ENCODE measurements at places on chromosomes 13 and 19. TPM values are rescaled to one million over a fixed set of nuclear protein-coding genes. Genes with fewer than 3 reads are reported as not detected.

DNA sequence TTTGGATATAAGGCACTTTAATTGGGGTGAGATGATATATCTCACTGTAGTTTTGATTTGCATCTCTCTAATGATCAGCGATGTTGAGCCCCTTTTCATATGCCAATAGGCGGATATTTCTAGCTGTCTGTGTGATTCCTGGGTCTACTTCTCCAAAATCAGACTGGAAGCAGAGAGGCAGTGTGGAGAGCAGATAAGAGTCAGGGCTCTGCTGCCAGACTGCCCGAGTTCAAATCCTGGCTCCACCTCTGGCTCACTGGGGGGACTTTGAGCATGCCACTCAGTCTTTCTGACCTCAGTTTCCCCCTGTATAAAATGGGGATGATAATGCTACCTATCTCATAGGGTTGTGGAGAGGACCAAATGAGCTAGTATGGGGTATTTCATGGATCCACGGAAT, 24.0 kb upstream of the ACP7 start:
- DNase-seq: no peak

GRCh38 chr19:53432088-53432661, 391 bp downstream of the ZNF761 start:
- DNase-seq: no peak

DNA sequence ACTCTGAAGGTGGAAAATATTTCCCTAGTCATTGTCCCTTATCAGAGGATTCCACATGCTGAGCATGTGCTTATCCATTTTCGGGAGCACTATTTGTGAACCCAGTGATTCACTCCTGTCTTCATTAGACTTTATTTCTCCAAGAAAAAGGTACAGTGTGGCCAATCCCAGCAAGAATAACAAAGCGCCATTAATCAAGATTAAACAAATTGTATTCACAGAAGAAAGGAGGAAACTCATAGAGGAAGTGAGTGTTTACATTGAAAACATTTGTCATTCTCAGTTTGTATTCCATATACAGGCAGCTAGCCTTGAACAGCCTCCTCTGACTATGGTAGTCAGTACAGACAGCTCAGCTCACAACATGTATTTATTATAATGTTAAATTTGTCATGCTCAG, 1669.9 kb upstream of the SPRY2 start:
- DNase-seq: no peak

DNA sequence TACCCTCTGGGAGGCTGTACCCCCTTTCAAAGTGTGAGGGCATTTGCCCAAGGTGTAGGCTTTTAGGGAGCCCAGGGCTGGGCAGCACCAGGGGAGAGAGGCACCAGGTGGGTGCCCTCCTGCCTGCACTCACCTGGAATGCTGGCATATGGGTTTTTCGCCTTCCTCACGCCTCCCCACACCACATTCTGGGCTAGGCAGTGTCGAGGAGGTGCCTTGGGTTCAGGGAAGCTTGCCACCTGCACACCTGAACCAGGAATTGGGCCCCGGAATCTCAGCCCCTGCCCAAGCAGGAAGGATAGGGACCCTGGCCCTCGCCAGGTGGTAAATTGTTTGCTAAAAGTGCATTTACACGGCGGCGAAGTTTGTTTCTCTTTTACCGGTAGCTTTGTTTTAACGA, 5.1 kb upstream of the TSHZ3 start:
- no peak for DNase-seq

- no peak for DNase-seq
Measured at GRCh38 chr13:30448441-30448840, 17.3 kb downstream of the HMGB1 start.

Gene CD33
- 0.47 TPM for total RNA-seq

Gene LRRC63
- 0.75 TPM for total RNA-seq

DNA sequence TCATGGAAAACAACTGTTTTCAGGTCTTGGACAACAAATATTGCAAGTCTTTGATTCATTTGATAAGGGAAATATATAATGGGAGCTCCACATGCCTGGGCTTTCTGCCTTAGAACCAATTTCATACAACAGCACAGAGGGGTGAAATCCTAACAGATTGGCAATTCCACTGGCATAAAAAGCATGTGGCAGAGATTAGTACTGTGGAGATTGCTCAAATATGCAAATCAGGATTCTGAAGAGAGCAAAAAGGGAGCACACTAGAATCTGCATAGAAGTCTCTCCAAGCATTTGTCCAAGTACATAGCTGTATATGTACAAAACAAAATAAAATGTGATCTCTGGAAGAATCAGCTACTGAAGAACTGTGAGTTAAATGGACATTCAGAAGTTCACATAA, 312.9 kb upstream of the SLITRK5 start:
- no peak for DNase-seq

DNA sequence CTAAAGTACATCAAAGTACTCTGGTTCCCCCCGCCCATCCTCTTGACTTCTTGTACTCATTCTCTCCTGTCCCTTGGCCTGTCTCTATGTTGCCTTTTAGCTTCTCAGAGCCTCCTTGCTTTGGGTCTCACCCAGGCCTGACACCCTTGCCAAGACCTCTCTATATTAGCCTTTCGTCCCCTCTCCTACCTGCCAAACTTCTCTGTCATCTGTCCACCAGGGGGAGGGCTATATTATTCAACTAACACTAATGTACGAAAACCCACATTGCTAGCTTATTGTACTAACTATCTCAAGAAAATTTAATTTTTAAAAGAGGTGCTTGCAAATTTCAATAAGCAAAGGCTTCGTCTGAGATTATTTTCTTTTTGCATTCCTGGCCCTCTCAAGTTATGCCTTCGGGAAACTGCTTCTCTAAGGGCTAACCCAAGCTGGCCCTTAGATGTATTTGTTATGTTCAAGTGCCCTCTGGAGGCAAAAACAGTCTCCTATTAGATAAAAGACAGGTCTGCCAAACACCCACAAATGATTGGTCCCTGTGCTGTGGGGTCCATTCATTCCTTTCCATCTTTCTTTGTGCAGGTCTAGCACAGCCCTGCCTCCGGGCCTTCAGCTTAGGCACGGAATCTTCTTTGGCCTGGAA, 6.3 kb upstream of the MRPS31 start:
- DNase-seq: peak; percentile 65

GRCh38 chr13:110369400-110369799, 62.3 kb downstream of the COL4A2 start:
- DNase-seq: no peak

DNA sequence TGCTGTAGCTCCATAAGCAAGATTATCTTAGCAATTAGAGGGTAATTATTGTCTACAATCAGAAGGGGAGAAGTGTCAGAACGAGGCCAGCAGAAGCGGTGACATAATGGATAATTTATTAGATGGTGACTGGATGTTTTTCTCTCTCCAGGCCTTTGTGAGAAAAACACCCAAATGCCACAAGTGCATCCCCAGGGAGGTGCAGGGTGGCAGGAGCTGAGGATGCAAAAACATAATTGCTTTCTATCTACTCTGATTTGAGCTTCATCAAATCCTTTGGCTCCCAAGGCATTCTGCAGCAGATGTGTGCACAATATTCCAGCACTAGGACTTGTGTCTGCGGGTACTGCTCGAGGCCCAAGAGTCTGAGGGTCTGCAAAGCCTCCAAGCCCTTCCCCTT, 220.1 kb upstream of the SERP2 start:
- DNase-seq: no peak

GRCh38 chr13:23715762-23716235, 145.6 kb downstream of the TNFRSF19 start:
- peak; percentile 1 for DNase-seq

Gene CEACAM6
- not detected for total RNA-seq

DNA sequence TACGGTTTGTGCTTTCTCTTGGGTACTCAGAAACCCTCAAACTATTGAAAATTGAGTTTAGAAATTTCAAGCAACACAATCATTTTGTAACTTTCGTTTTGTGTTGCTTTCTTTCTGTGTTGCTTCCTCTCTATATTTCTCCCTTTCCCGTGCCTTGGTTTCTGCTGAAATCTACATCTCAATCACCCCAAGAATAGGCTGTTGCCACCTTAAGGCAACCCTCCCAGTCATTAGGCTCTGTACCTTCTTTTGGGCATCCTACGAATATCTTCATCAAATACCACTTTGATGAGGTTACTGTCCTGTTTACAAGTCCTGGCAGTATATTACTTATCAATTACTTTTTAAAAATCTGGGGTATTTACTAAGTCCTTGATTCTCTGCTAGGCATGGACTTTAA, 621.6 kb downstream of the GPC6 start:
- no peak for DNase-seq

DNA sequence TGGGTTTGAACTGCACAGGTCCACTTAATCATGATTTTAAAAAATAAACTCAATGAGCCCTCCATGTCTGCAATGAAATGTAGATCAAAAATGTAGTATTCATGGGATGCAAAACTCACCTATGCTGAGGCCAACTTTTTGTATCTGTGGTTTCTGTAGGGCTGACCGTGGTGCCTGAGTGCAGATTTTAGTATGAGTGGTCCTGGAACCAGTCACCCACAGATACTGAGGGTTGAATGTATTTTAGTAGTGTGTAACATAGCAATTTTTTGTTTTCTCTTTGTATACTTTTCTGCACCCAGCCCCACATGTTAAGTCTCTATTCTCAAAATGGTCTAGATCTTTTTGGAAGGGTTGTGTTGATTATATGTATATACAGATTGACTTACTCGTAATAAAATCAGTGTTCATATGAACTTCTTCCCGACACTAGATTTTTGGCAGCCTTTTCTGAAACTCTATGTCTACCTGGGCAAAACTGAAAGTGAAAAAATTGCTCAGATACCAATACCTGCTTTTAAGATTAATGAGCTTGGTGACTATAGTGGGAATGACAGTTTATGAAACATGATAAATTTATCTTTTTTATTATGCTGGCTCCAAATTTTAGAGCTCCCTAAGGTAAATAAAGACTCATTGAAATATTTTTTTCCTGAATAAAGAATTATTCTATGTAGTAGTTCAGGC, 51.6 kb downstream of the DNAJC15 start:
- no peak for DNase-seq

- no peak for DNase-seq
Measured at GRCh38 chr13:54536112-54536511, 1507.5 kb downstream of the OLFM4 start.

DNA sequence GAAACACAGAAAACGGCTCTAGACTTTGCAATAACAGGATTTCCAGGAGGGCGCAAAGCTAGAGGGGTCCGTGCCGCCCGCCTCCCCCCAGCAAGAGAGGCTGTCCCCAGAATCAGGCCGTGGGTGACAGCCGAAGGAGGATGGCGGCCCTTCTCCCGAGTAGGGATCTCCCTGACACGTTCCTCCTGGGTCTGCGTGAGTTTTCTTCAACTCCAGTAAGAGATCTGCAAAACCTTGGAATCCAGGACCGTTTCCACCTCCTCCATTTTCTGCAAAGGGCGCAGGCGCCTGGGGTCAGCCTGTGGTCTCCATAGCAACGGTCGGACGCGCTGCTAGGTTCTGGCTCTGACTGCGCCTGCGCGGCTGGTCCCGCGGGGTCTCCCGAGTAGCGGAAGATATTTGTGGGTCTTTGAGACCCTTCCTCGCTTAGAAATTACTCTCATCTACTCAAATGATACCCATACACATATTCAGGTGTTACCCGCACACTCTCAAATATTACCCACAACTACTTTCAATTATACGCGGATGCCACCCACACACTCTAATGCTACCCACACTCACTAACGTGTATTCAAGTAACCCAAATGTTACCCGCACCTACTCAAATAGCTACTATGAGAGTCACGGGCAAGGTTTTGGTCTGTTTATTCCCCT, 2.1 kb downstream of the PNMA8C start:
- DNase-seq: no peak

Gene MTUS2
- total RNA-seq: 0.12 TPM

DNA sequence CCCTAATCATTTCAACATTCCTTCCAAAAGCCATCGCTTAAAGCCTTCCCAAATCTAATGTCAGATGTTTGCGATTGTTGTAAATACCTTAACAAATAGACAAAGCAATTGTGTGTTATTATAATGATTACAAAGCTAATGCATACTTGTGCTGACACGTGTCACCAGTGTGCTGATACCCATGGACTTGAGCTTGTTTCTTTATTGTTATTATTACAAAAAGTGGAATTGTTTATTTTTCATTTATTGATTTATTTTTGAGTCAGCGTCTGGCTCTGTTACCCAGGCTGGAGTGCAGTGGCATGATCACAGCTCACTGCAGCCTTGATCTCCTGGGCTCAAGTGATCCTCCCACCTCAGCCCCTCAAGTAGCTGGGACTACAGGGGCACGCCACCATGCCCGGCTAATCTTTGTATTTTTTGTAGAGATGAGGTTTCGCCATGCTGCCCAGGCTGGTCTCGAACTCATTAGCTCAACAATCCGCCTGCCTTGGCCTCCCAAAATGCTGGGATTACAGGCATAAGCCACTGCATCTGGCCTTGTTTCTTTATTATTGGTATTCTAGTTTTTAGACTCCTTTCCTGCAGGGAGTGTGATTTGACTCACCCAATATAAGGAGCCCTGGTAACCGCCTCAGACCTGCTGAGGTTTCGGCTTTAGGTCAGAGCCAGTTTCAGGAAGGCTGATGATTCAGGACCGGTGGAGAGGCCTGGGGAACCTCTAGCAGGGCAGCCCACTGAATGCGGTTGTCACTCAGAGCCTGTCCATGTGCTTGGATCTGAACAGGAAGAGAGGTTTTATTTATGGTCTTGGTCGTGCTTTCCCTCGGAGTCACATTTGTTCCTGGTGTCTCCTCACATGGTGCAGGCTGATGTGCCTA, 2.1 kb upstream of the FBXO17 start:
- DNase-seq: no peak

DNA sequence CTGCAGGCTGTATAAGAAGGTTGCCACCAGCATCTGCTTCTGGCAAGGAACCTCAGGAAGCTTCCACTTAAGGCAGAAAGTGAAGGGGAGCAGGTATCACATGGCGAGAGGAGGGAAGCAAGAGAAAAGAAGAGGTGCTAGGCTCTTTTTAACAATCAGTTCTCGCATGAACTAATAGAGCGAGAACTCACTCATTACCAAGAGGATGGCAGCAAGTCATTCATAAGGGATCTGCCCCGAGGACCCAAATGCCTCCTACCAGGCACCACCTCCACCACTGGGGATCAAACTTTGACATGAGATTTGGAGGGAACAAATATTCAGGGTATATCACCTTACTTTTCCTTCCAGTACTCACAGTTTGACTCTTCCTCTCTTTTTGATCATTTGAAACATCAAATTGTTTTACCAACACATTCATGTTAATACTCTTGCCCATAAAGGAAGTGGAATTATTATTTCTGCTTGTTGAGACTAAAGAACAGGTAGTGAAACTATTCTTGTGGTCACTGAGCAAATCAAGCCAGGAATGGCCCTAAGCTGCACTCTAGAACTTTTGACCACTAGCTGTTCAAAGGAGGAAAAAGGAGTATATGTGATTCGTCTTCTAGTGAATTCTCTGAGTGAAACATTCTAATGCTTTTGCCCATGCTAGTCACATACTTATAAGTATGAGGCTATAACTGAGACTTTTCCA, 45.0 kb downstream of the LACC1 start:
- DNase-seq: no peak

- DNase-seq: no peak
Measured at GRCh38 chr13:27404680-27405079, 19.7 kb upstream of the GTF3A start.

DNA sequence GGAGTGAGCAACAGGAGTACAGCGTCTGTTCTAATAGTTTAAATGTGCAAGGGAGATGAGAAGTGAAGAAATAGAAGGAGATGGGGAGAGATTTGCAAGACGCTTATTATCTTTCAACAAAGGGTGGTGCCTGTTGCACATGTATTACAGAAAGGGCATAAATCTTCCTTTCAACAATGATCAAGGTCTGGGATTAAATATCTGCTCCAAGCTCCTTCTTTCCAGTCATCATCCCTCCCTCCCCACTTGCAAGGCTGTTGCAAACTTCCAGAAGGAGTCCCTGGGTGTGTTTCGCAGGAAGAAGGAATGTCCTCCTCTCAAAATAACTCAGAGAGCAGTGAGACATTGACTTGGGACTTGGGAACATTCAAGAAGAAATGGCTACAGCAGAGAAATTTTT, 63.5 kb upstream of the MYCBP2 start:
- no peak for DNase-seq
